ENCODE measurements at places on chromosomes 6 and 20.

- no peak for DNase-seq
Measured at GRCh38 chr6:24149296-24149695, 23.3 kb downstream of the NRSN1 start.

DNA sequence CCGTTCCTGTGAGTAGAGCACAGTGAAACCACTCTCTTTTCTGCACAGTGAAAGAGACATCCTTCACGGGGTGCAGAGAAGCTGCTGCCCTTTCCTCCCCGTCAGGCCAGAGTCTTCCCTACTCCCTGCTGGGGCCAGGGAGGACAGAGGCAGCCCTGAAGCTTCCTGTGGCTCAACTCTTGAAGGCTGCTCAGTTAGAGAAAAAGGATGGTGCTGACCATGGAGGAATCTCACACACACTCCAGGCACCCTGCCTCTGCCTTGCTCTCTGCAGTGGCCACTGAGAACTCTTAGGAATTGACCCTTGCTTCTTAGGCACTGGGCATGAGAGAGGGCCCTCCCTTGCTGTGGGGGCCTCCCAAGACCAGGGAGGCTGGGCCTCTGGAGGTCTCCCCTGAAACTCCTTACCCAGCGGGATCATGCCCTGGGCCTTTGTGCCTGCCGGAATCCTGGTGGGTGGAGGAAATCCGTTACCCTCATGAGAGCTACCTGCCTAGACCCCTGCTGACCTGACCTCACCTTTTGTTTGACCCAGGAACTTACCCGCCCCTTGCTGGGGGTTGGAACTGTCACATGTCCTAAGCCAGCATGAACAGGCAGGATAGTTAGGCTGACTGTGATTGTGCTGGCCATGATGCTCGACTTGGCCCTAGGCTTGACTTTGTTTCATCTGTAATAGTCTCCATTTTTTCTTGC is 65.0 kb upstream of the CD93 start:
- DNase-seq, result no peak

DNA sequence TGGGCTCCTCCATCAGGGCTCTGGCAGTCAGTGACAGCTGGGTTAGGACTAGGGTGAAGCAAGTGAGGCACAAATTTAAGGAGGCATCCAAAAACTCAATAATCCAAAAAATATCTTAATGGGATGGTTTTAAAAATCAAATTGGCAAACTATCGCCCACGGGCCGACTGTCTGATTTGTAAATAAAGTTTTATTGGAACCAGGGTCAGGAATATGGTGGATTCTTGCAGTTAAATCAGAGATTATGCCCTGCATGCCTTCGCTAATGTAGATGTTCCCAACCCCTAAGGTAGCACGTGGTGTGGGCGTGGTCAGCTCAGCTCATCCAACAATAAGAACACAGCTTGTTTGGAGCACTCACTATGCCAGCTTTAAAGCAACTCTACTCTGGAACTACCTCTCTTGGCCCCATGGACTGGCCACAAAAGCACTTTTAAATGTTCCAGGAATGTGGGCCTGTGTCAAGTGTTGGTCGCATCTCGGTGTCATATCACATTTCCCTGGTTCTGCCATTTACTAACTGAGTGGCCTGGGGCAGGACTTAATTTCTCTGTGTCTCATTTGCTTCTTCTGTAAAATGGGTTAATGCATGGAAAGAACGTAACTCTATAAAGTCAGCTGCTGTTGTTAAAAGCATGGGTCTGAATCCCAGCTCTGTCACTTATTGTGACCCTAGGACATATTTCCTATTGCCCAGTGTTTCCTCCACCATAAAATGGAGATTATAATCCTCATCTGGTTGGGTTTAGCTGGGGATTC is 7.0 kb downstream of the TP53RK start:
- DNase-seq, result no peak

DNA sequence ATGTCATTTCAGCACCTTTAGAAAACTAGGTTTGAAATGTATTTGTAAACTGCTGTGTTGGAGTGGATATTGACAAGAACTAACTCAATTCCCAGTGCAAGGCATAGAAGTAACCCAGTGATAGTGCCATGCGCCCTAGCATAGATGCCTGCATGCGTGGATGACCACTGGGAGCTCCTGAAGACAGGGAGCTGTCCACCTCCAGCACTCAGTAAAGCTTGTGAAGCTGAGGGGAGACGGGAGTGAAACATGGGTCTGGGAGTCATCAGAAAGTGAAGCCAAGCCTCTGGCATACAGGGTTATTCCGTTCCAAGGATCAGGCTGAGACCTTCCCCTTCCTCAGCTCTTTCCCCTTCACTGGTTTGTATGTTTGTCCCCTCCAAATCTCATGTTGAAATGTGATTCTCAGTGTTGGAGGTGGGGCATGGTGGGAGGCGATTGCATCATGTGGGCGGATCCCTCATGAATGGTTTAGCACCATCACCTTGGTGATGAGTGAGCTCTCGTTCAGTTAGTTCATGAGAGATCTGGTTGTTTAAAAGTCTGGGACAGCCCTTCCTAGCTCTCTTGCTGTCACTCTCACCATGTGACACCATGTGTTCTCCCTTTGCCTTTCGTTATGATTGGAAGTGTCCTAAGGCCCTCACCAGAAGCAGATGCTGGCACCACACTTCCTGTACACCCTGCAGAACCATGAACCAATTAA is 146.5 kb upstream of the FERMT1 start:
- DNase-seq, result no peak

- no peak for DNase-seq
Measured at GRCh38 chr6:35185302-35185681, 28.5 kb upstream of the SCUBE3 start.

GRCh38 chr20:49862607-49863200 is 50.1 kb downstream of the SLC9A8 start:
- no peak for DNase-seq

GRCh38 chr6:15875797-15876196 is 213.0 kb upstream of the DTNBP1 start:
- DNase-seq, result no peak

GRCh38 chr20:25364180-25364788 is 26.4 kb downstream of the ABHD12 start:
- DNase-seq, result no peak

DNA sequence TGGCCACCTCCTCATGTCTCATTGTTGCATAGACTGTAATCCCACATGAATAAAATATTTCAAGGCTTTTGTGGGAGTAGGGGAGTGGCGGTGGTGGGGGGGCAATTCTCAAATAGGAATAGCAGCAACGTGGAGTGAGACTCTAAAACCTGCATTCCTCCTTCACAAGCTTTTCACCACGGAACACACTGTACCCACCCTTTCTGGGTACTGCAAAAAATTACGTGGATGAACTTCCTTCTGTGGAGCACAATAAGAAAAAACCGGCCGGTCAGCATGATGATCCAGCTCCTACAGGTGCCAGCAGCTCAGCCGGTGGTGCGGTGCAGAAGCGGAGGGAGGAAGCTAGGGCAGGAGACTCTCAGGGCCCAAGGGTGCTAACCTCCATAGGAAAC is 930 bp upstream of the RRAGD start:
- DNase-seq, result no peak

DNA sequence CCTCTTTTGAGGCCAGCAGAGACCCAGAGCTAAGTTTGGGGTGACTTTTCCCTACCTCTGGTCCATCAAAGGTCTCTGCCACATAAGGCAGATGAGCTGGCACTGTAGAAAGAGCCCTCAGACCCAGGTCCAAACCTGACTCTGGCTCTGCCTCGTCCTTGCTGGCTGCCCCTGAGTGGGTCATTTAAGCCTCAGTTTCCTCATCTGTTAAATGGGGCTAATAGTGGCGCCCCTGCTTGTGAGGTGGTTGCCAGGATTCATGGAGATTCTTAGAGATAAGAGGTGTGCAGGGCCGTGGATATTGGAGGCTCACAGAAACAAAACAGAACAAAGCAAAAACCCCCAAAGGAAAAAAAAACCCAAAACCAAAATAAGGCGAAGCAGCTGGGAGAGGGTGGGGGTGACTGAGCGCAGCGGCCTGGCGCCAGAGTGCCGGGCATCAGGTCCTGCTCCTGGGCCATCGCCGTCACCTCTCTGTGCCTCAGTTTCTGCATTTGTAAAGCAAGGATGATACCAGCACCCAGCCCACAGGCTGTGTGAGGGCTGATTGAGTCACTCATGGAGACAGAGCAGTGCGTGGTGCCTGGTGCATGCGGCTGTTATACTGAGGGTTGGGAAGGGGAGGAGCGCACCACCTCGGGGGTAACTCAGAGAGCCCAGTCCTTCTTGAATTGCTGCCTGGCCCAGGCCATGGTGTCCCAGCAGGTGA is 133.8 kb upstream of the PTPN1 start:
- DNase-seq, result no peak

DNA sequence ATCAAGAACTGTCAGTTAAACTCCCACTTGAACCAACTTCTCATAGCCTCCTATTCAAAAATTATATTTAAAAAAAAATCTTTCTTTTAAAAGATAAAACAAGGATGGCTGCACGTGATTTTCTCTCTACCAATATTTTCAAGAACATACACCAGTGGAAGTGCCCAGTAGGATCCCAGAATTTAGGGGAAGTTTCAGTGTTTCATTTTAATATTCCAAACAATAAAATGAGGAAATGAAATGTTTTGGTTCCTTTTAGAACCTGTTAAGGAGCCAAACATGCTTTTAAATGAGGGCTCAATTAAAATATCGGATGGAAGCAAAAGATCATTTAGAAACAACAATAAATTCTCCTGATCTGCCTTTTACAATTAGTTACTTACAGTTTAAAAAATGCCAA is 26.4 kb upstream of the PRELID3B start:
- DNase-seq, result no peak

DNA sequence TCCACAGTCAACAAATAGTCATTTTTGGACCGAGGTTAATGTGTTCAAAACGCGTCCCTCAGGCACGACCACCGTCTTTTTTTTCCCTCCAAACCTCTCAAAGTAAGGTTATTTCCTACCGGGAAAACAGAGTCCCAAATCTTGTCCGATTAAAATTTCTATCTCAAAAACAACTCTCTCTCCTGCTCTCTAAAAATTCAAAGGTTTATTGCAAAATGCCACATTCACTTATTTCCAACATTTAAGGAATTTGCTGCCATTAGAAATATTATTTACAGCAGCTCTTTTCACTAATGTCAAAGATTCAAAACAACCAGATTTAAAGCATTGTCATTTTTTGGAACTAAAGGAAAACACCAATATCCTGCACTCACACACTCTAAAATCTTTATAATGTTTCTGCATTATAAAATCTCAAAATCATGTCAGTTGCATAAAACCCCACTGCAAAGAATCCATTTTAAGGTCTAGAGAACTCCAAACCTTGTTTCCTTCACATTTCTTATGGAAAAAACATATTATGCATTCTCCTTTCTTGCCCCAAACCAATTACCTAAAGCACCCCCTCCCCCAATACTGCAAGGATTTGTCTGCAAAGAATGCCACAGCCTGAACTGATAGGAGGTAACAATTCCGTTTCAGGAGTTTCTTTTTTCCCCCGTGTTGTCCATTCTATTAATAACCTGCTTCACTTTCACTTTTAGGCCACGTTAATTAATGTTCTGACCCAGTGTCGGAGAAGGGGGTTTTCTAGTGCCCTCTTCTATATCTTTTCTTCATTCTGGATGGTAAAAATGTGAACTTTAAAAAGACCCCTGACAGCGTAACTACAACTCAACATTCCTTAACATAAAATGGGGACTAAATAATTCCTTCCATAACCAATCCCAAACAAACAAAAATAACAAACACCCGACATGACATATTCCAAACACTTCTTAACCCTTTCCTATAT is 1.4 kb downstream of the NRN1 start:
- no peak for DNase-seq

DNA sequence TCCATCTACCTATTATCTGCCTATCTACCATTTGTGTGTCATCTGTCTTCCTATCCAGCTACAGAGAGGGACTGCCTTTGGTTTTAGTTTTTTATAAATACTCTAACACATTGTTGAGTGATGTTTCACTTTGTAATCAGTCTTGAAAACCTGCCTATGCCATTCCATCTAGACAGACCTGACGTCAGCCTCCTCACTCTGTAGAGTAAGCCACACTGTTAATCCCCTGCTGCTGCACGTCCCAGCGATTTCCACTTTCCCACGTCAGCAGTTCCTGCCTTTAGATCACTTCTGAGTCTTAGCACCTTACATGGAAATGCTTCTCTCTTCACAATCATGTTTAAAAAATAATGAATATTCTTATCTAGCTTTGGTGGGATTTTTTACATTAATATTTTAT is 54.8 kb downstream of the PLG start:
- no peak for DNase-seq

DNA sequence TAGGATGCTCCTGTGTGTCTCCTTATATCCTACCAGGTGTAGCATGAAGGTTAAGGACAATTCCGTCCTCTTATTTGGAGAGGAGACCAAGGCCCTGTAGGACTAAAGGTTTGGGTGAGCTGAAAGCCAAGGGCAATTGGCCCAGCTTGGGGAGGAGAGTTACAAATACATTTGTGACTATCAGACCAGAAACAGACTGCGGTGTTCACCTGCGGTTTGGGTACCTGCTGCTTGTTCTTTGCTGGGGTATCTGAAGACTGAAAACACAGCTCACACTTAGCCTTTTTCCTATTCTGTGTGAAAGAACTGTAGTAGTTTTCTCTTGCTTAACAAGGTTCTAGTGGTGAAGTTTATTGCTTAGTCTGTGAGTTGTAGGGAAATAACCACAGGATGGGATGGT is 55.0 kb downstream of the ESR1 start:
- no peak for DNase-seq

DNA sequence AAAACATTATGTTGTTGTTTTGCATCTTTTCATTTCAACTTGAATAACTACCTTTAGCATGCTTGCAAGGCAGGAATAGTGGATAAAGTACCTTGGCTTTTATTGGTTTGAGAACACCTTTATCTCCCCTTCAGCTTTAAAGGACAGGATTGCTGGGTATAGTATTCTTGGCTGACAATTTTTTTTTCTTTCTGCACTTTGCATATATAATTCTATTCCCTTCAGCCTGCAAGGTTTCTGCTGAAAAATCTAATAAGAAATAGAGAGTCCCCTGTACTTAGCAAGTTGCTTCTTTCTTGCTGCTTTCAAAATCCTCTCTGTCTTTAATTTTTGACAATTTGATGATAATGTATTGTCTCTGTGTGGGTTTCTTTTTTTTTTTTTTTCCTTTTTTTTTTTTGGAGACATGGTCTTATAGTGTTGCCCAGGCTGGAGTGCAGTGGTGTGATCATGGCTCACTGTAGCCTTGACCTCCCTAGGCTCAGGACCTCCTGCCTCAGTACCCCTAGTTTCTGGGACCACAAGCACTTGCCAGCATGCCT is 47.1 kb downstream of the SMAP1 start:
- no peak for DNase-seq
